Activated B cell treated with CpG ODN at 0.5 μM for 24 hours (primary cell): ENCODE measurements at places on chromosomes 2 and 18. TPM values are rescaled to one million over a fixed set of nuclear protein-coding genes. Genes with fewer than 3 reads are reported as not detected.
A peak's percentile ranks its signal among the peaks of the same experiment; 100 is the strongest.

- no peak for DNase-seq
- no peaks in the 10 kb centered on the region for H3K36me3 ChIP-seq
- no peak overlapping the region for H3K27ac ChIP-seq
- no peaks in the 10 kb centered on the region for H3K4me1 ChIP-seq
These were observed 156.7 kb downstream of the RNF152 start for GRCh38 chr18:61736133-61736532.

DNA sequence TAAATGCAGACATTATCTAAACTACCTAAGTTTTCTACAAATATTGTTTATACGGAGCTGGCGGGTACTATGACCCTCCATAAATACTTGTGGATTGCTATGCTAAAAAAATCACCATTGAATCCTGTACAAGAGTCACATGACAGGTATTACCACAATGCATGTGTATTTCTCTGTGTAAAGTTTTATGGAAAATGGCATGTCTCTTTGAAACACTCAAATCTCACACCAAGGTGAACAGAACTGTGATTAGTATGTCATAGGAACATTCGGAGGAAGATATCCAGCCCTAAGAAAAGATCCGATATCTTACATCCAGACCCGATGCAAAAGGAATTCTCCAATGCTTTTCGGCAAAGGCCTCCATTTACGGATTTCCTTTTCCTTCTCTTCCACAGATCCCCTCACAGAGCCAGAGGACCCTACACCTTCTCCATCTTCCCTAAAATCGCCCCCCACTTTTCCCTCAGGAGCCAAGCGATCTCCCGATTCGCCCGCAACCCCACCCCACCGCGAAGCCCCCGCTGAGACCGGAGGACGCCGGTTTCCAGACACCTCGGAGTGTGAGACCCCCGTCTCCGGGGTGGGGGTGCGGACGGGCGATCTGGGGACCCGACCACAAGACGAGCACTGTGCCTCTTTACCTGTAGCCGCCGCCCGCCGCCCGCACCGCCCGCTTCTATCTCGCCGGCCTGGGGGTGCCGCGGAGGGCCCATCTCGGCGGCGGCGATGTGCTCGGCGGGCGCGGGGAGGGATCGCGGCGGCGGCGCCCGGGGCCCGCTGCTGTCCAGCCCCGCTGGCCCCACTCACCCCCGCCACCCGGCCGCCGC is 1.2 kb downstream of the SAP130 start:
- no peaks in the 10 kb centered on the region for H3K27me3 ChIP-seq
- peaks cover 18% of the 10 kb centered on the region for H3K4me1 ChIP-seq
- H3K27ac ChIP-seq, result peak overlapping the region; percentile 80

GRCh38 chr18:10168477-10168876 is 254.7 kb downstream of the VAPA start:
- no peak overlapping the region for H3K27ac ChIP-seq
- H3K4me1 ChIP-seq, result peaks cover 5% of the 10 kb centered on the region

DNA sequence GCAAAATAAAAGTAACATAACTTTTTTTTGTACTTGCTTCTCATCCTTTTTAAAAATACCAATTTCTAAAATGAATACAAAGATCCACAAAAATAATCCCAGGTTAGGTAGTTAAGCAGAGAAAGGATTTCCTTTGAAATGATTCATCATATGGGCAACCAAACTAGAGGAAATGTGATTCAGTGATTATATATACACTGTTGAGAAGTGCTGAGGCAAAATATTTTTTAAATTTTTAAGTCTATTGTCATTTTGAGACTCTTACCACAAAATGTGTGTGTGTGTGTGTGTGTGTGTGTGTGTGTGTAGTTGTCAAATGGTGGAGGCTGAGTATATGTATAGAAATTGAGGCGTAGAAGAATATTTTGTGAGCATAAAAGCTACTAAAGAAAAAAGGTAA is 1075.3 kb downstream of the LRP1B start:
- H3K36me3 ChIP-seq, result no peaks in the 10 kb centered on the region
- no peaks in the 10 kb centered on the region for H3K27me3 ChIP-seq
- no peak overlapping the region for H3K4me3 ChIP-seq

DNA sequence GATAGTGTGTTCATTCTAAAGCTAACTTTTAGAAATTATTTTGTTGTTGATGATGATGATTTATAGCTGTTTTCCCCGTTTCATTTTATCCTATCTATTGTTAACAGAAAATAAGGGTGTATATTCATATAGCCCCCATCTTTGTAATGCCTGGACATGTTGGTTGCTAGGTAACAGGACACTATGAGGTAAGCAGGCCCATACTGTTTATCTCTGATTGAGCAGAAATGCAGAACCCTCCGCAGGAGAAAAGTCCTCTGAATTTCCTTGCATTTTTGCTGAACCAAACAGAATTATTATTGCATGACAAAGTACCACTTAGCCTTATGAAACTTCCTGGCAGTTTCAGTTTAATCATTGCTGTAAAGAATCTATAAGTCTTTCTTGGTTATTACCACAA is 339.4 kb downstream of the DCC start:
- no peaks in the 10 kb centered on the region for H3K36me3 ChIP-seq
- no peaks in the 10 kb centered on the region for H3K27me3 ChIP-seq
- H3K4me1 ChIP-seq, result no peaks in the 10 kb centered on the region
- no peak overlapping the region for H3K4me3 ChIP-seq

DNA sequence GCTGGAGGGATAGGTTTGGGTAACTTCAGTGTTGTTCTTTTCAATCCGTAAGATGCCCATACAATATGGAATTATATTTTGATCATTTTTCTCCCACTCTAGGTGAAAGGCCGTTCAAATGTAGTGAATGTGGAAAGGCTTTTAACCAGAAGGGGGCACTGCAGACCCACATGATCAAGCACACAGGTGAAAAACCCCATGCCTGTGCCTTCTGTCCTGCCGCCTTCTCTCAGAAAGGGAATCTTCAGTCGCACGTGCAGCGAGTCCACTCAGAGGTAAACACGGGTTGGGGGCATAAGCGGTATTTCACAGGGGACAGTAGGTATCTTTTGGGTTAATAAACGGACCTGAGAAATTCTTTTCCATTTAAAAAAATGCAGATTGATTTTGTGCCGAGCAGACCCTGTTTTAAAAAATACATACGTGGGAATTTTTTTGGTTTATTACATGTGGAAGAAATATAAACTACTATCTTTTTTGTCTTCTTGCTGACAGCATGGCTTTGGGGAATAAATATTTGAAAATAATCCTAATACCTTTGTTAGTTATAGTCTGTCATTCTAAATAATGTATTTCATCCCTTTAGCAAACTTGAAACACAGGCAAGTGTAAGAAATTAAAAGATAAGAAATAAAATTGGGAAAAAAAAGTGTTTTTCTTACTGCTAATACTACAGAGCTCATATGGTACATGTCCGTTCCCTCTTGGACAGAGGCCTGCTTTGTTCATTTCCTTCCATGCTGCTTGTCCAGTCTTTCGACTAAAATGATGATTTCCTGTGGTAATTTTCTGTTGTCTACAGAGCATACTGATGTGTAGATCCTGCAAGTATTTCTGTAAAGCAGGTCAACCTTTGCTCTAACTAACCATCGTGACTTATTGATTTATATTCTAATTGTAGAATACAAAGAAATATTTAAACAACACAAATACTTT is 53.3 kb downstream of the ZNF236 start:
- H3K27ac ChIP-seq, result no peak overlapping the region
- DNase-seq, result no peak
- H3K36me3 ChIP-seq, result peaks cover 77% of the 10 kb centered on the region
- no peaks in the 10 kb centered on the region for H3K27me3 ChIP-seq
- no peaks in the 10 kb centered on the region for H3K4me1 ChIP-seq
- H3K4me3 ChIP-seq, result no peak overlapping the region

GRCh38 chr2:165793161-165793778 is 777 bp downstream of the GALNT3 start:
- H3K27me3 ChIP-seq, result no peaks in the 10 kb centered on the region
- peaks cover 44% of the 10 kb centered on the region for H3K4me1 ChIP-seq
- H3K36me3 ChIP-seq, result peaks cover 8% of the 10 kb centered on the region
- peak overlapping the region; percentile 94 for H3K27ac ChIP-seq
- DNase-seq, result no peak

FAM110C gene
- total RNA-seq, result 0.18 TPM in 1 of 2 replicates, not detected in the other
